Peyer's patch (tissue), 4 donors: ENCODE measurements at places on chromosomes 16 and 17. TPM values are rescaled to one million over a fixed set of nuclear protein-coding genes. Genes with fewer than 3 reads are reported as not detected.
A peak's percentile ranks its signal among the peaks of the same experiment; 100 is the strongest.

- peak; percentile 76 for DNase-seq
- H3K27ac ChIP-seq = peak overlapping the region; percentile 56
- no peaks in the 10 kb centered on the region for H3K27me3 ChIP-seq
- H3K36me3 ChIP-seq = no peaks in the 10 kb centered on the region
- no peak overlapping the region for H3K4me3 ChIP-seq
Measured at GRCh38 chr17:63675607-63676546, 24.0 kb downstream of the LIMD2 start.

DNA sequence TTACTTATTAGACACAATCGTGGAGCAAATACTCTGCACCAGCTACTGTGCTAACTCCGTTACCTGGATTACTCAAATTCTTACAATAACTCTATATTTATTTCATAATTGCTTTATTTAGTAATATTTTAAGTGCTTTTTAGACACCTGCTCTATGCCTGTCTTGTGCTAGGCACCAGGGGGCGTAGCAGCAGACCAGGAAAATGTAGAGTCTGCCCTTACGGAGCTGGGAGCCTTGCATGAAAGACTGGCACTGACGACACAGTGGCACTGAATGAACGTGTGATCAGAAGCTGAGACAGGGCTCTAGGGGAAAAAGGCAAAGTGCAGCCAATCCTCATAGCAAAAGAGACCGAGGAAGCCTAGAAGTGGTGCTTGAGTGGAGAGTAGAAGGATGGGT, 486.5 kb downstream of the CDH13 start:
- DNase-seq = no peak
- H3K27ac ChIP-seq = no peak overlapping the region
- H3K4me1 ChIP-seq = no peaks in the 10 kb centered on the region
- H3K36me3 ChIP-seq = no peaks in the 10 kb centered on the region
- H3K27me3 ChIP-seq = no peaks in the 10 kb centered on the region

DNA sequence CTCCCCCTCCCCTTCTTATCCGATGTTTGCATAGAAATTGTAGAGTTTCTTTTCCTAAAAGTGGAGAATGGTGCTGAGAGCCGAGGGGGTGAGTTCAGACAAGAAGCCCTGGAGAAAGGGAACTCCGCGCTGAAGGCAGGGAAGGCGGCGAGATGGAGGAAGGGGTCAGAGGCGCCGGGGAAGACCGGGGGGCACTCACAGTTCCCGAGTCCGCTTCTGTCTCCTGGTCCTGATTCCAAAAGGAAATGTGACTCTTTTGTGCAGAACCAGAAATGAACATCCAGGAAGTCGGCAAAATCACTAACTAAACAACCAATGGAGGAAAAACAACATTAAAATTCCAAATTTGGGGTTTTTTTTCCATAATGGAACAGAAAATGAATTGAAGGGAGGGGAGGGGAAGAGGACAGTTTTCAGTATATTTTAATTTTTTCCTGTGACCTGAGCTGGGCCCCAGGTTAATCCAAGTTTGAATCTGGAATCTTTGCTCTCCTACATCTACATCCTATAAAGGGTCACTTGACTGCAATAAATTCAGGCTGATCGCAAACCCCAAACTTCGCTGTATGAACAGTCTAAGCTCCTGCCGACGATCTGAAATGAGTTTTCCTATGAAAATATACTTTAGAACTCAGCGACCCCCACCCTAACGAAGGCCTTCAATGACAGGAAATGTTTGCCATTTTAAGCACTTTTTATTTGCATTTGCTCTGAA, 252.3 kb downstream of the C16orf95 start:
- H3K27me3 ChIP-seq = no peaks in the 10 kb centered on the region
- H3K27ac ChIP-seq = no peak overlapping the region
- DNase-seq = peak; percentile 5

DNA sequence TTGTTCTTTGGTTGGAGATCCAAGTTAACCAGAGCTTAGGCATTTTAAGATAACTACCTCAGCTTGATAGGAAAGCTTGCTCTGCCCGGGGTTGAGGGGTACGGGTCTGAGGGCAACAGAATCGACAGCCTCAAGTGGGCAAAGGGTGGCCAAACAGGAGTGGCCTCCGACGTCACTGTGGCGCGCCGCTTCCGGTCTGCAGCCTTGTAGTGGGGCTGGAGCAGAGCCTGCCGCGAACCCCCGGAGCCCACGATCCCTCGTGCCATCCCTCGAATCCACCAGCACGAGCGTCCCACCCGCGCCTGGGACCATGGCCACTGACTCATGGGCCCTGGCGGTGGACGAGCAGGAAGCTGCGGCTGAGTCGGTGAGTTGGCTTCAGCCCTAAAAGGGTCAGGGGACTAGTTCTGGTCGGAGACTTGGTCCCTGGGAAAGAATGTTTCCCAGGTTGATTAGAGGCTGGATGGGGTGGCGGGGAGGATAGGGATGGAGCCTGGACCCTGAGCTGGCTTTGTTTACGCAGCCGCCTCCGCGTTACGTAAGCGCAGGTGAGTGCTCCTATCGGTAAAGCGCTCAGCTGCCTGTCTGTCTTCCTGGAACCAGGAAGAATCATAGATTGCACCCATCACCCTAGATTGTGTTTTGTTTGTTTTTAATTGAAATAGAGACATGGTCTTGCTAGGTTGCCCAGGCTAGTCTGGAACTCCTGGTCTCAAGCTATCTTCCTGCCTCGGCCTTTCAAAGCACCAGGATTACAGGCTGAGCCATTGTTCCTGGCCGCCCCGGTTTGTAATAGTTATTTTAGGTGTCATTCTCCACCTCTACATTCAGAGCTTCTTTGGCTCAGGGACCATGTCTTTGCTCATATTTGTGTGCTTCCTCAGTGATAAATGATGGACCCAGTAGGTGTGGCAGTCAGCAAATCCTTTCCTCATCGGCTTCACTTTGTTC, at the start of gene DDX19B:
Gene DDX19B, plus strand, starts transcription at position 199 of the 951 bp plus-strand sequence. Its CDS starts 112 bp downstream, at position 311.
- no peaks in the 10 kb centered on the region for H3K36me3 ChIP-seq
- DNase-seq = peak; percentile 90
- H3K4me1 ChIP-seq = peaks cover 10% of the 10 kb centered on the region
- H3K27ac ChIP-seq = peak within 1 kb of the TSS; percentile 93

- no peak for DNase-seq
- H3K4me3 ChIP-seq = no peak overlapping the region
- peaks cover 22% of the 10 kb centered on the region for H3K4me1 ChIP-seq
- no peak overlapping the region for H3K27ac ChIP-seq
Measured at GRCh38 chr17:74457820-74458166, 8.6 kb upstream of the CD300A start.

- DNase-seq = no peak
- H3K4me1 ChIP-seq = no peaks in the 10 kb centered on the region
- H3K36me3 ChIP-seq = peaks cover 65% of the 10 kb centered on the region
- no peak overlapping the region for H3K27ac ChIP-seq
Measured at GRCh38 chr16:70475054-70475871, 20.9 kb downstream of the FCSK start.

- H3K27ac ChIP-seq = no peak overlapping the region
- no peak overlapping the region for H3K4me3 ChIP-seq
- no peaks in the 10 kb centered on the region for H3K4me1 ChIP-seq
Measured at GRCh38 chr17:19958023-19958422, 19.6 kb downstream of the AKAP10 start.

GRCh38 chr17:83052241-83052564, 27.2 kb upstream of the METRNL start:
- peak overlapping the region; percentile 78 for H3K27ac ChIP-seq
- H3K4me3 ChIP-seq = peak overlapping the region; percentile 58
- no peak for DNase-seq
- H3K4me1 ChIP-seq = peaks cover 3% of the 10 kb centered on the region
- H3K27me3 ChIP-seq = no peaks in the 10 kb centered on the region

DNA sequence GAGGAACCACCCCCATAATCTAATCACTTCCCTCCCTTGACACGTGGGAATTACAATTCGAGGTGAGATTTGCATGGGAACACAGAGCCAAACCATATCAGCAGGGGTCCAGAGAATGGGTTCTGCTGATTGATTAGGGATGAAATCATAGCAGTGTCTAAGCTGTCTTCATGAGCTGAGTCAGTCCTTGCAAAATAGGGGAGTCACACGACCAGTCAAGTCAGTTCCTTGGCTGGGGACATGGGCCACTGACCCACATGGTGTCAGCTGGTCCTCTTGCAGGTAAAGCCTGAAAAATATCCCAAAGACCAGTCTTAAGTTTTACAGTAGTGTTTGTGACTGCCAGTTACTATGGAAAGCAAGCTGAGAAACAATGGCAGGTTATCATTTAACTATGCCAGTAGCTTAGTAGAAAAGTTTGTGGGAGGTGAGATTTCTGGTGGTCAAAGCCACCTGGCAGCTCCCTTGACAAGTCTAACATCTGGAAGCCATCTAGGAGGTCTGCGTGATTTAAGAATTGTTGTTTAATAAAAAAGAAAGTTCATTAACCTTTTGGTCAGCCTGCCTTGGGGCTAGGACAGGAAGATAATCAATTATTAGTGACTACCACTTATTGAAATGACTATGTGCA, 15.7 kb upstream of the ATF7IP2 start:
- H3K4me1 ChIP-seq = no peaks in the 10 kb centered on the region
- no peaks in the 10 kb centered on the region for H3K27me3 ChIP-seq
- H3K36me3 ChIP-seq = no peaks in the 10 kb centered on the region

DNA sequence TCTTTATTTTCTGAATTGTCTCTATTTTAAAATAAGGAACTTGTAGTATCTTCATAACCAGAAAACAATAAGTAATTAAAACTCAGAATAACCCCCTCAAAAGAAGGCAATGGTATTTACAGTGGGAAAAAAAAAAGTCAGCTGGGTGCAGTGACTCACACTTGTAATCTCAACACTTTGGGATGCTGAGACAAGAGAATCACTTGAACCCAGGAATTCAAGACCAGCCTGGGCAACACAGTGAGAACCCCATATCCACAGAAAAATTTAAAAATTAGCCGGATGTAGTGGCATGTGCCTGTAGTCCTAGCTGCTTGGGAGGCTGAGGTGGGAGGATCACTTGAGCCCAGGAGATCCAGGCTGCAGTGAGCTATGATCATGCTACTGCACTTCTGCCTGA, 33.5 kb downstream of the ADAM11 start:
- no peaks in the 10 kb centered on the region for H3K27me3 ChIP-seq
- no peaks in the 10 kb centered on the region for H3K36me3 ChIP-seq
- H3K27ac ChIP-seq = no peak overlapping the region
- no peak for DNase-seq
- peaks cover 8% of the 10 kb centered on the region for H3K4me1 ChIP-seq
- no peak overlapping the region for H3K4me3 ChIP-seq

DNA sequence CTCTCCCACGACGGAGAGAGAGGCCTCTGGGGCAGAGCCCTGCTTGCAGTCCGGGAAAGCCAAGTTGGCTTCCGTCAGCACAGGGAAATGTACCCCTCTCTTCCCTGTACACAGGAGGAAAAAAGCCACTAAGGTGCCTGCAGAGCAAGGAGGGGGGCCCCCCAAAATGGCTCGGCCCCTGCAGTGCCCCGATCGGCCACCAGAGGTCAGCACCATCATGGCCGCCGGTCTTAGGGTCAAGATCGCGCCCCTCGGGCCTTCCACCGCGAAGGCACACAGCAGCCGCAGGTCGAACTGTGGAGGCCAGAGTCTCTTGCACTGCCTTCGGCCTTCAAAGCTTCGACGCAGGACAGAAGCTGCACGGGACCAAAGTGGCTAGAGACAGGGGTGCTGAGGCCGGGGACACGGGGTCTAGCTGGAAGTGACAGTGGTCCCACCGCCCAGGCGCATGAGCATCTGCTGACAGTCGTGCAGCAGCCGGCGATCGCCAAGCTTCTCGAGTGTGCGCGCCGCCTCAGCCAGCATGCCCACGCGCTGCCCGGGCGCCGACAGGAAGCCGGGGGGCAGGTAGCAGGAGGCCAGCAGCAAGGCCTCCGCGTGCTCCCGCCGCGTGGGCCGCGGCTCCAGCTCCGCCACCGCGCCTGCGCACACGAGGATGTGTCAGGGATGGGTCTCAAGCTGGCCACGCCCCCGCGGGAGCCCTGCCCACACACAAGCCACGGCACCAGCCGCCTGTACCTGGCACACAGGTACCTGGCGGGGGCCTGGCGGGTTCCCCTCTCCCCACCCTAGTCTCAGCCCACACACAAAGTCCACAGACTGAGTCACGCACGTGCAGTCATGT, 24.4 kb downstream of the SREBF1 start:
- DNase-seq = peak; percentile 81
- H3K4me3 ChIP-seq = no peak overlapping the region
- H3K4me1 ChIP-seq = peaks cover 28% of the 10 kb centered on the region
- no peak overlapping the region for H3K27ac ChIP-seq
- H3K36me3 ChIP-seq = no peaks in the 10 kb centered on the region

GRCh38 chr16:15949210-15950160, at the start of gene ABCC1:
TSS of gene ABCC1 (plus strand) at chr16:15949616. CDS start at chr16:15949752, 136 bp downstream.
- no peaks in the 10 kb centered on the region for H3K27me3 ChIP-seq
- H3K27ac ChIP-seq = peak within 1 kb of the TSS; percentile 90
- H3K4me1 ChIP-seq = peaks cover 25% of the 10 kb centered on the region

GRCh38 chr16:78577630-78578029, 478.2 kb downstream of the WWOX start:
- H3K36me3 ChIP-seq = no peaks in the 10 kb centered on the region
- H3K4me3 ChIP-seq = no peak overlapping the region
- H3K27me3 ChIP-seq = no peaks in the 10 kb centered on the region
- DNase-seq = no peak

- H3K36me3 ChIP-seq = no peaks in the 10 kb centered on the region
- no peak for DNase-seq
- H3K27me3 ChIP-seq = no peaks in the 10 kb centered on the region
Measured at GRCh38 chr17:50631908-50632571, 2.6 kb upstream of the ABCC3 start.

DNA sequence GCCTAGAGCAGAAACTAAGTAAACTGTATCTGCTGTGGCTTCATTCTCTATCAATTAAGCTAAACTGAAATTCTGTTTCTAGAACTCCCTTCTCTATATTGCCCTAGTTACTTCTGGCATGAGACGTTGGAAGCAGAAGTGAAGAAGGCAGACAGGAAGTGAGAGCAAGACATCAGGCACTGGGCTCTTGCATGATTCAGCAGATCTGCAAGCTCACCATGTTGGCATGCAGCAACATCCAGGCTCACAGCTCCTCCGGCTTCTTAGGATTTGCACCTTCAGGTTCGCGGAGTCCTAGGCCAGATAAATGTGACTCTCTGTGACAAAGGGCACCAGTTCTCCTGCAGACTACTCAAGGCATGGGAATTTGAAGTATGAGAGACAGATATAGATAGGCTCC, 148.3 kb downstream of the CDH8 start:
- H3K27me3 ChIP-seq = no peaks in the 10 kb centered on the region
- no peak overlapping the region for H3K27ac ChIP-seq
- H3K36me3 ChIP-seq = no peaks in the 10 kb centered on the region
- no peak overlapping the region for H3K4me3 ChIP-seq

DNA sequence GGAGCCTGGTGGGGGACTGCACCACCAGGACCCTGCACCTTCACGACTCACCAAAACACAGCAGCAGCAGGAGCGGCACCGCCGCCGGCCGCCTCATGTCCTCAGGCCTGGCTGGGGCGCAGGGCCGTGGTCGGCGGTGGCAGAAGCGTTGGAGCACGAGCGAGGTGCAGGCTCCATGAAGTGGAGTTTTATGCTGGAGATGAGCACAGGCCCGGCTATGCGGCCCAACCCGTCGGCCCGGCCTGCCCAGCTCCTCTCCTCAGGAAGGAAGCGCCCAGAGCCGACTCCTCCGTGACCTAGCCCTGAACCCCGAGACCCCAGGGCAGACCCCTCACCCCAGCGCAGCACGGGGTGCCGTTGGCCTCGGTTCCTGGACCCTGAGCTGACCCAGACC, at the start of gene PRSS27:
Gene PRSS27, minus strand, starts transcription at position 161 of the 394 bp plus-strand sequence. Its CDS starts 64 bp downstream, at position 97.
- H3K27me3 ChIP-seq = no peaks in the 10 kb centered on the region
- H3K4me1 ChIP-seq = peaks cover 7% of the 10 kb centered on the region
- no peaks in the 10 kb centered on the region for H3K36me3 ChIP-seq
- DNase-seq = no peak
- H3K4me3 ChIP-seq = peak within 1 kb of the TSS; percentile 84

Gene CDH8
- total RNA-seq = not detected

Gene RNF112
- 47.0 TPM for total RNA-seq

Gene SULT1A2
- total RNA-seq = 26.4 TPM

Gene PRKCB
- total RNA-seq = 11.8 TPM

Gene NT5M
- total RNA-seq = not detected

Gene TNP2
- not detected for total RNA-seq

Gene BAIAP3
- 29.8 TPM for total RNA-seq

Gene CCT6B
- total RNA-seq = 0.95 TPM

Gene MYH2
- total RNA-seq = not detected

Gene BCL6B
- total RNA-seq = 0.57 TPM

Gene ZSCAN10
- not detected for total RNA-seq
